ENCODE measurements at places on chromosomes 7 and 10. TPM values are rescaled to one million over a fixed set of nuclear protein-coding genes. Genes with fewer than 3 reads are reported as not detected.

LRIT1 gene
- total RNA-seq: not detected

VAX1 gene
- total RNA-seq: not detected

FZD8 gene
- total RNA-seq: 14.5 TPM

MPLKIP gene
- 15.3 TPM for total RNA-seq

SRRM3 gene
- total RNA-seq: 0.26 TPM

ASB10 gene
- total RNA-seq: not detected

RBM33 gene
- 26.8 TPM for total RNA-seq

DNAH11 gene
- total RNA-seq: 0.92 TPM

OR2A42 gene
- not detected for total RNA-seq

GPR22 gene
- total RNA-seq: not detected

All from smooth muscle cell of the pulmonary artery (primary cell).